Karpas-422 (cell line): ENCODE measurements at places on chromosomes 3 and 15. TPM values are rescaled to one million over a fixed set of nuclear protein-coding genes. Genes with fewer than 3 reads are reported as not detected.

DNA sequence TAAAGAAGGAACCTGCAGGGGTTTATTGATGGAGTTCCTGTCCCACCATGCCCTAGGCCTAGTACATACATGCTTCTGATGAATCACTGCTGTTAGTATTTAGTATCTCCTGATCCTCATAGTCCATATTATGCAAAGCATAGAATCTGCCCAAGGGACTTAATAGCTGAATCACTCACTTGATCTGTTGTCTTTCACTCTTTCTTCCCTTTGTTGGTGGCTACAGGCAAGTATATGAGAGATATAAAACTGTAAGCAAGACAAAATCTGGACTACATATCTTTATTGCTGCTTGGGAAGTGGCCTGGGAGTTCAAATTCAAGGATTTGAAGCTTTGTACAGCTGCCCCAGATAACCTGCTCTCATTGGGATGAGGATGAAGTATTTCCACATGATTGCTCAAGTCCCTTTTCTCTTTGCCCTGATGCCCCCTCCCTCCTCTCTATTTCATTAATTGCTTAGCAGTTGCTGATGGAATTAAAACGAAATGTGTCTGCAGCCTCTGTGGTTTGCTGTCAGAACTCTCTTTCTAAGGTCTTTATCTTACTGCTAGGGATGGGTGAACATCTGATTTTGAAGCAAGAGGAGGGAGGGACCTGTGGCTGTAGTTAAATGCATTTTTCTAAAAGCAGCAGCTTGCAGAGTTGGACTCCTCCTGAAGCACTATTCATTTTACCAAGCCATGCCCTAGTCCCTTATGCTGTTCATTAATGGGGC, 114.1 kb downstream of the ZNF609 start:
- DNase-seq: peak; percentile 76

- DNase-seq: no peak
Observed at GRCh38 chr3:143831208-143831607, 17.1 kb downstream of the SLC9A9 start.

GRCh38 chr3:69384326-69384725, 1.6 kb downstream of the FRMD4B start:
- DNase-seq: no peak

GRCh38 chr15:45710657-45711056, 75.8 kb downstream of the SQOR start:
- no peak for DNase-seq

GRCh38 chr3:141544697-141545096, 57.9 kb downstream of the RASA2 start:
- DNase-seq: no peak

GRCh38 chr3:5707794-5708193, 520.3 kb downstream of the EDEM1 start:
- no peak for DNase-seq

DNA sequence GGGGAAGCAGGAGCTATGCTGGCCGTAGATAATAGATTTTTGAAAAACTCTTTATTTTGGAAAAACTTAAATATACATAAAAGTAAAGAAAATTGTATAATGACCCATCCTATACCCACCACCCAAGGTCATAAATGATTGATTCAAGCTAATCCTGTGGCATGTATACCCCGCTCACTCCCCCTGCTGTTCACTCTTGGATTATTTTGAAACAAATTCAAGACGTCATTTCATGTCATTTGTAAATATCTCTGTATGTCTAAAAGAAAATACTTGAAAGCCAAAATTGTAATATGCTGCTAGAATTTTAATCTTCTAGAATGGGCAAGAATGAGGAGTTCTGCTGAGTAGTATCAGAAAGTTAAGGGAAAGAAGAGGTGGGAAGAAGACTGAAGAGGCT, 241.7 kb downstream of the FEZF2 start:
- peak; percentile 58 for DNase-seq

DNA sequence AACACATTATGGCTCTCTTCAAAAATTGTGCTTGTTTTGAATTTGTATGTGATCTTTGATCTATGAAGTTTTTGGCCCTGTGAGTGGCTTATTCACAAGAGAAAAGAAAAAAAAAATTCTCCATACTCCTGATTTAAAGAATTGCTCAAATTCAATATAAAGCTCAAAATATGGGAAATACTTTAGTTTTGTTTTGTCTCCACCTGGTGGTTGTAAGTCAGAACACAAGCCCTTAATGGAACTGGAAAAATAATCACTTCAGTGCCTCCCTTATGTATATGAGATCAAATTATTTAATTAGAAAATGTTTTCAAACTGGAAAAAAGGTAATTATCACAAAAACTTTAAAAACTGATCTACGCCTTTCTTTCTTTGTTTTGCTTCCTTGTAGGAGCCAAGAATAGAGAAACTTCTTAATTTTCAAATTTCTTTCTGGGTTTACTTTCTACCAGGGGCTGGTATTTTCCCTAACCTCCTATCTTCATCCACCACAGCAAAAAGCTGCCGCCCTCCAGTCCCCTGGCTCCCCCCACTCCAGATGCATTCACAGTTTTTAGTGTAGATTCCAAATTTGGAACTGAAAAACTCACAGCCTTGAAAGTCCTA, 50.6 kb downstream of the SERP1 start:
- DNase-seq: peak; percentile 85

DNA sequence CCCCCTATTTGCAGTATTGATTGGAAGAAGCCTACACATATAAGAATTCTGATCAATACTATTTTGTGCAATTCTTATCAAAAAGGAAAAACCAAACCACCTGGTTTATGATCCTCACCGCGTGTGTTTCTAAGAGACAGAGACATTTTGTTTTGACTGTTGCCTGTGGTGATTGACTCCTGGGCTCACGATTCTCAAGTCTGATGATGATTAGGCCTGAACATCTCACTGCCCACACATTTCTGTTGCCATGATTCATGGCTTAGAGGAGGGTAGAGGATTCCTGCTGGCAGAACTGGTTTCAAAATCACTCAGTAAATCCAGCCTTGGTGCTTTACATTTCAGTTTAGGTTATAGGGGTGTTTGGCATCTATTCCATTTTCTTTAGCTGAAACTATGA, 88.3 kb upstream of the UBE3A start:
- no peak for DNase-seq

- DNase-seq: peak; percentile 84
Observed at GRCh38 chr3:42012383-42012934, 50.6 kb upstream of the ULK4 start.

DNA sequence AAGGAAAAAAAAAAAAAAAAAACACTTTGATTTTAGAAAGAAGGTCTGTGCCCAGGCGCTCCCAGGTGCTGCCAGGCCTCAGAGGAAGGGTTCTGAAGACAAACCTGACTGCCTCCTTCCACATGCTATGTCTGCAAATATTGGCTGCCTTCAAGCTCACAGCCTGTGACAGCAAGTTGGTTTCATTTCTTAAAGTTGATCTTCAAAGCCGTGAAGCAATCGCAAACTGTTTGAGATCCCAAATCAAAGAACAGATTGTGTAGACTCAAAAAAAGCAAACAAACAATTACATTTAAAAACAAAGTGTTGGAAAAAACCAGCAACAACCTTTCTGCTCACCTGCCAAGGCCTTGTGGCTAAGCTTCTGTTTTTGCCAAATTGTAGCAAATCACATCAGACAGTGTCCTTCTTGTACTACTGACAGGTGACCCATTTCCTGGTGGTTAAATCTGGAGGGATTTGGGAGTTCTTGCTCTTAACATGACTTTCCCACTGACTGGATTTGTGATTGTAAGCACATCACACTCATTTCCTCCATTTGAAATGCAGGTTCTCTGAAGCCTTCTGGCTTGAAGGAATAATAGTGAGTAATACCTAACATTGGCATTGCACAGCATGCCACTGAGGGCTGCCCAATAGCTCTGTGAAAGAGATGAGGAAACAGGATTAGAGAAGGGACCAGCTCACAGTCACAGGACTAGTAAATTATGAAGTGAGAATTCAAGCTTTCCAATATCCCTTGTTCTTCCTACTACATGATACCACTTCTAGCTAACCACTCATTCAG, 502.4 kb downstream of the LPP start:
- no peak for DNase-seq

DNA sequence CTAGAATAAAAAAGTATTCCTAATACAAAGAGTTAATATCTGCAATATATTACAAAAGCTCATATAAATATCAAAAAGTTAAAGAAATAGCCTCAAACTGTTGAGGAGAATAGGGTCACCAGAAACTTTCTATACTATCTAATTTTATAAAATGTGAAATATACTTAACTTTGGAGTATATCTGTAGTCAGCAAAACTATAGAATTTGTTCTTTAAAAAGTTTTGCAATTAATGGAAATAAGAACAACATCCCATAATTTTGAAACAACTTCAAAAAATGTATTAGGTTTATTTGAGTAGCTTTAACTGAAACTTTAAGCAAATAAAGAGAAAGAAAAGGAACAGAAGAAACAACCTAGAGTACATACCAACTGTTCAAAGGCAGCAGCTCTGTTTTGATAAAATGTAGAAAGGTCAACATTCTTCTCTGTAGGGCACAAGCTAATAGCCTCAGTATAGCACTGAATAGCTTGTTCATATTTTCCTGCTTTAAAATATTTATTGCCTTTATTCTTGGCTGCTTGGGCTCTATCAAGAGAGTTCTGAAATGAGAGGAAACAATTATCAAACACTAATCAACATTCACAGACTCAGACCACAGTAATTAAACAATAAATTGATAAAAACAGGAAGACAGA, 14.3 kb downstream of the TOMM70 start:
- no peak for DNase-seq

DNA sequence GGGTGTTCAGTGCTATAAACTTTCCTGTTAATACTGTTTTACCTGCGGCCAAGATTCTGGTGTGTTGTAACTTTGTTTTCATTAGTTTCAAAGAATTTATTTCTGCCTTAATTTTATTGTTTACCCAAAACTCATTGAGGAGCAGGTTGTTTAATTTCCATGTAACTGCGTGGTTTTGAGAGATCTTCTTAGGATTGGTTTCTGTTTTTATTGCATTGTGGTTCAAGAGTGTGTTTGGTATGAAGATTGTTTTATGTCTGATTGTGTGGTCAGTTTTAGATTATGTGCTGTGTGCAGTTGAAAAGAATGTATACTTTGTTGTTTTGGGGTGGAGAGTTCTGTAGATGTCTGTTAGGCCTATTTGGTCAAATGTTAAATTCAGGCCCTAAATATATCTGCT, 133.5 kb upstream of the GALNT15 start:
- no peak for DNase-seq

- DNase-seq: no peak
Observed at GRCh38 chr3:171565481-171566058, 105.4 kb upstream of the TNIK start.

GRCh38 chr3:134607054-134608022, 43.5 kb downstream of the KY start:
- no peak for DNase-seq

Gene SSR3
- total RNA-seq: 93.2 and 197 TPM in 2 replicates

Gene CCR1
- total RNA-seq: not detected in 2 replicates

Gene FBXO45
- 14.4 and 15.2 TPM in 2 replicates for total RNA-seq

Gene NTRK3
- total RNA-seq: 0.04 and 0.11 TPM in 2 replicates

Gene P2RY1
- total RNA-seq: not detected in 2 replicates

Gene CPN2
- not detected in 2 replicates for total RNA-seq

Gene CCRL2
- total RNA-seq: 0.14 TPM in 1 of 2 replicates, not detected in the other

Gene CSPG4
- 0.11 TPM in 1 of 2 replicates, not detected in the other for total RNA-seq

Gene PRR20G
- total RNA-seq: not detected in 2 replicates
